Panc1 (cell line): ENCODE measurements at places on chromosomes 3 and 15.

GRCh38 chr15:93072411-93073394, 16.3 kb downstream of the RGMA start:
- DNase-seq: no peak

DNA sequence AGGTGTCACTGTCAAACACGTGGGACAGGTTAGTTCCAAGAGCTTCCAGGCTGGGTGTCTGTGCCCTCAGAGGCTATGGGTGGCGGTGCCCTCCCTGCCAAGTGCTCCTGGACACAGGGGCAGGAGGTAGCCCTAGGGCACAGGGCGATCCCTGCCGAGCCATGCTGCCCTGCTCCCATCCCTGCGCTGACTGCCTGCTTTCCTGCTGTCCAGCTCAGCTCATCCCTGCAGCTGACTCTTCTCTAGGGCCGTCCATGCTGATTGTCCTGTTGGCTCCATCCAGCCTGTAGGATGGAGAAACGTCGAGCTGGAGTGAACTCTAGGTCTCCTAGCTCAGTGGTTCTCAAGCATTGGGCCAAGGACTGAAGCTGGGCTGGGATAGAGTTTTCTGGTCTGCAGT, 3.7 kb downstream of the PDIA5 start:
- no peak for DNase-seq

DNA sequence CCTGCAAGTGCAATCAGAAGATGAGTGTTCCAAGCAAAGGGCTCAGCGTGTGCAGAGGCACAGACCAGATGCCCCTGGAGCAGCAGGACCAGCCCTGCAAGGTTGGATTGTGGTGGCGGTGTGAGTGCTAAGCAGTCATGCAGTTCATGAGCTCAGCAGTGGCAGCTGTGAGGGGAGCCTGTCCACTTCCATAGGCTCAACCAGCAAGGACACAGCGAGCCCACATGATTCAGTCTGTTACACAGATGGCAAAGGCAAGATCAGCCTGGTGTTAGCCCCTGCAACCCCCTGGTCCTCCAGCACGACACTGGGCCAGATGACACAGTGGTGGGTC, 95.9 kb upstream of the PRR23E start:
- DNase-seq: no peak

DNA sequence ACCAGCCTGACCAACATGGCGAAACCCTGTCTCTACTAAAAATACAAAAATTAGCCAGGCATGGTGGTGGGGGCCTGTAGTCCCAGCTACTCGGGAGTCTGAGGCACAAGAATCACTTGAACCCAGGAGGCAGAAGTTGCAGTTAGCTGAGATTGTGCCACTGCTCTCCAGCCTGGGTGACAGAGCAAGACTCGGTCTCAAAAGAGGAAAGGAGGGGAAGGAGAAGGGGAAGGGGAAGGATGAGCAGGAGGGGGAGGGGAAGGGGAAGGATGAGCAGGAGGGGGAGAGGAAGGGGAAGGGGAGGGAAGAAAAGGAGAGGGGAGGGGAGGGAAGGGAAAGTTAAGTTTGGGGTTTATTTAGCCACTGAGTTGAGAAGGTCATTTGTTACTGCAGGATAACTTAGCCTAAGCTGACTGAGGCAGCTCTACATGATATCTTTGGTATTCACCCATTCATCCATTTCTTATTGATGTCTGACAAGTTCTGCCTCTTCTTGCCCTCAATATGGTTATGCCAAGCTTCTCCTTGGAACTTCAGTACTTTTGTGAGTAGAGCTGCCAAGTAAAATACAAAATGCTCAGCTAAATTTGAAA, 15.9 kb upstream of the ABHD2 start:
- DNase-seq: no peak

DNA sequence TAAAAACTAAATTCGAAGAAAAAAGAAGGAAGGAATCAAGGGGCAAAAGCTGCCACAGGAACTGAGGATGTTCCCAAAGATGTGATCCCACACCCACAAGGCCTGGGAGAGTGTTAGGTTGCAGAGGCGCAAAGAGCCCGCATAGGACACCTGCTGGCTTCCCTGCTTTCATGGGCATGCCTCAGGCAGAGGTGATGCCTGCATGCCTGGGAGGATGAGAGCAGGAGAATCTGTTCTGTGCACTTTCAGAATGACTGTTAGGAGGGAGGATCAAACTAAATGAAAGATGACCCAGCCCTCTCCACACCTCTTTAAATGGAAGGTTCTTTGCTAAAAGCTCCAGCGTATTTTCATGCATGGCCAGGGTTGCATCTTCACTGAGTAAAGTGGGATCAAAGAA, 162.4 kb downstream of the PLCL2 start:
- DNase-seq: no peak

DNA sequence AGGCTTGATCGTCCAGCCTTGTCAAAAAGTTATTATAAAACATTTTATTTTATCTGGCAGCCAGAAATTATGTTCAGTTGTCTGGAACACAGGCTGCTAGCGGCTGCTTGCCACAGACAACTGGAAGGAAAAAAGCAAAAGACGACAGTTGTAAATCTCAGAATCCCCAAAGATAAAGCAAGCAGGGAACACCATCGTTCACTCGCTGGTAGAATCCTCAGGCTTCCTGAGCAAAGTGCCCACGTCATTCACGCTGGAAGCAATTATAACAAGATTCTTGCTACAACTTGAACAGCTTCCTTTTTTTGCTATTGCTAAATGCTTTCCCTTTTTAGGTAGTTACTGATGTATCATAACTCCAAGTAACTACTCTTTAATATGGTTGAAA, 33.6 kb downstream of the ADAMTS17 start:
- DNase-seq: no peak

GRCh38 chr3:191169566-191169965, 29.5 kb upstream of the OSTN start:
- DNase-seq: no peak

DNA sequence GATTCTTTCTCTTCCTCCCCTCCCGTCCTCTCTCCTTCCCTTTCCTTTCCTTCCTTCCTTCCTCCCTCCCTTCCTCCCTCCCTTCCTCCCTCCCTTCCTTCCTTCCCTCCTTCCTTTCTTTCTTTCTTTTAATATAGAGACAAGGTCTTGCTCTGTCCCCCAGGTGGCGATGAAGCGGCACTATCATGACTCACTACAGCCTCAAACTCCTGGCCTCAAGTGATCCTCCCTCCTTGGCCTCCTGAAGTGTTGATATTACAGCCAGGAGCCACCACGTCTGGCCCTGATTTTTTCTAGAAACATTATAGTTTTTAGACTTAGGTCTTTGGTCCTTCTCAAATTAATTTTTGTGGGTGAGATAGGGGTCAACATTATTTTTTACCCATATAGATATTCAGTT, 15.5 kb downstream of the GRM2 start:
- no peak for DNase-seq

GRCh38 chr3:52147804-52148203, 6.4 kb downstream of the POC1A start:
- DNase-seq: no peak

DNA sequence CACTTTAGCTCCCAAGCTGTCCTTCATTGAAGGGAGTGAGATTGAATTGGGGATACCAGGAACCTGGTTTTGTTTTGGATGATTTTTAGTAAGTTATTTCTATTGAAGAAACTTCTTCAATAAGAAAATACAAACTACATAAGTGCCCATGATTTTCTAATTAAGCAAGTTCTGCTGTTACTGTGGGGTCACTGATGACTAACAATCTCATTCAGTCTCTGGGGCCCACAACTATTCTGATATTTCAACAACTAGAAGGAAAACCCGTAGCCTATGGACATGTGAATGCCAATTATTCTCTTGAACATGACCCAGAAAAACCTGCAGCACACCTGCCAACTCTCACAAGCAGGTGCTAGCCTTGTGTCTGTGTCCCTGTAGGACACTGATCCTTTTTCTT, 184.6 kb downstream of the DCLK3 start:
- DNase-seq: no peak

DNA sequence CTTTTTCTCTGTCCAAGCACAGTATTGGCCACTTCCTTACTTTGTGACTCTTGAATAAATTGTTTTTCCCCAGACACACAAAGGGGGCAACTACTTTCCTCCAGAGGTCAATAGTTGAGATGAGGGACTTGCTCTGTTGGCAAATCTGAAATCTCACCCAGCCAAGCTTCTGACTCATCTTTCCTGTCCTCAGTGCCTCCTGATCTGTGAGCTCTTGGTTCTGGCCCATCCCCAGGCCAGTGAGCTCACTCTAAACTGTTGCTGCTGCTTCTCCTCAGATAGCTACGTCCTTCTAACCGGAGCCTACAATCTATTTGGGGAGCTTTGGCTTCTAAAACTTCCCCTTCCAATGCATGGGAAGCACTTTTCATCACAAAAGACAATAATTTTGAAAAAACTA, 50.0 kb upstream of the NMD3 start:
- DNase-seq: no peak

DNA sequence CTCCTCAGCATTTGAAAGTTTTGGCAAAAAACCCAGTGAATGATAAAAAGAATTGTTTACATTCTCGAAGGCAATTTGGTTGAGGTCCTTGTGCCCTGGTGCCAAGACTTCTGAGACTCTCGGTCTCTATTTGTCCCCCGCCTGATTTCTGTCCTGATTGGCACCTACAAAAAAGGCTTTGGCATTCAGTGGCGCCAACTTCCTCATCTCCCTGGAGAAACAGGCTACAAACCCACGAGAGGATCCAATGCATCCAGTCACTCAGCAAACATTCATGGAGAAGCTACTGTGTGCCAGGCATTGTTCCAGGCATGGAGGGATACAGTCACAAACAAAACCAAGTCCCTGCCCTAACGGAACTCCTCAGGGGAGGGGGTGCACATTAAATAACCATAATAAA, 42.7 kb downstream of the HES1 start:
- no peak for DNase-seq

GRCh38 chr3:37935756-37936666, 54.6 kb upstream of the VILL start:
- DNase-seq: no peak

- no peak for DNase-seq
These were observed 11.2 kb downstream of the RNF123 start for GRCh38 chr3:49700453-49701128.

DNA sequence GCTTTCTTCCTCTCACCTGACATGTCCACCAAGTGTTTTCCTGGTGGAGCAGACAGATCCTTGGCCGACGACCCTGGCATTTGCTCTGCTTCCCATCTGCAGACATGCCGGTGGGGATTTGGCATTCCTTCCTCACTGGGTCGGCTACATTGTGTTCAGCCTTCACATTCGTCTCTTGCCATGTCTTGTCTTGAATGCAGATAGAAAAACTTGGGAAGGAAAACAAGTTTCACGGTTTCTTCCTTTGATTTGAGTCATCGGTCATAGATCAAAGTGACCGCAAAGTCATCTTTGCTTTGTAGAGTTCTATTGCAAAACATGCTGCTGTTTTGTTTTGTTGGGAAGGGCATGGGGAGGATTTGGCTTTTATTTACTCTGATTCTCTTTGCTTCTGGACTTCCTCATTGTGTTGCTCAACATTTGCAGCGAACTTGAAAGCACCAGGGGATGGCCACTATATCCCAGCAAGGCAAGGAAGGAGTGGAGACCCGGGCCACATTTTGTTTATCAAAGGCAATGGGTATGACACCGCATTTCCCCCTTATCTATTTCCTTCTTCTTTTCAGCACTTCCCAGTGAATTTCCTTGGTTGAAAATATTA, 321.3 kb downstream of the CACNA2D3 start:
- no peak for DNase-seq
